ENCODE measurements at places on chromosomes 16 and 17. TPM values are rescaled to one million over a fixed set of nuclear protein-coding genes. Genes with fewer than 3 reads are reported as not detected.

KRT27 gene
- total RNA-seq = not detected

SPATA2L gene
- total RNA-seq = 9.5 TPM

MSRB1 gene
- total RNA-seq = 13.1 TPM

CCL17 gene
- not detected for total RNA-seq

VAT1L gene
- total RNA-seq = 6.8 TPM

TOX3 gene
- total RNA-seq = 7.0 TPM

CDH3 gene
- total RNA-seq = 180 TPM

ABI3 gene
- total RNA-seq = 0.51 TPM

ARL4D gene
- total RNA-seq = 7.9 TPM

HBM gene
- not detected for total RNA-seq

PABPN1L gene
- 0.40 TPM for total RNA-seq

MED9 gene
- 17.9 TPM for total RNA-seq

CCL14 gene
- total RNA-seq = not detected

ZNF287 gene
- total RNA-seq = 13.9 TPM

C1QL1 gene
- 3.1 TPM for total RNA-seq

Data from mesothelial cell of epicardium (in vitro differentiated cells).